ENCODE measurements at places on chromosomes 2 and 18.

GRCh38 chr2:96604104-96604503 is 34.0 kb downstream of the KANSL3 start:
- DNase-seq: no peak

GRCh38 chr18:6595666-6596065 is 133.8 kb upstream of the ARHGAP28 start:
- no peak for DNase-seq

- DNase-seq: no peak
Measured at GRCh38 chr2:36473230-36473629, 117.7 kb downstream of the CRIM1 start.

- DNase-seq: no peak
Measured at GRCh38 chr18:23810396-23810795, 121.1 kb downstream of the LAMA3 start.

DNA sequence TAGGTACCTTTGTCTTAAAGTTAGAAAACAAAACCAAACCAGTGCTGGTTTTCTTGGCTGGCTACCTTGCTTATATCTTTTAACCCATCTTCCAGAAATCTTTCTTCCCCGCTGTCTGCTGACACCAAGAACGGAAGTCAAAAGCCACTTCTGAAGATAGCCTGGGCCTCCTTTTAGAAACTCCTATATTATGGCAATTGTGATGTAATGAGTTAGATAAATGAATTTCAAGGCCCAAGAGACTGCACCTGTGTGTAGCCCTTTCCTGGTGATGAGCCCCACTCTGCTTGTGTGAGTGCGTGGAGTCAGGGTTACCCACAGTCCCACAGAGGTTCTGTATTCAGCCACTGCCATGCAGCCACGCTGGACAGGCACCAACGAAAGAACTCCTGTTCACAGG is 60.7 kb downstream of the ARMC9 start:
- DNase-seq: no peak

- no peak for DNase-seq
Measured at GRCh38 chr2:121570667-121571055, 40.0 kb downstream of the RNU4ATAC start.

- DNase-seq: no peak
Measured at GRCh38 chr2:239564587-239564986, 163.8 kb upstream of the HDAC4 start.

- no peak for DNase-seq
Measured at GRCh38 chr18:9009703-9010488, 92.6 kb upstream of the NDUFV2 start.

- no peak for DNase-seq
Measured at GRCh38 chr2:122447237-122447636, 691.8 kb downstream of the TSN start.

GRCh38 chr2:103734911-103735310 is 973.1 kb downstream of the TMEM182 start:
- DNase-seq: no peak

GRCh38 chr2:160252278-160252887 is 52.3 kb upstream of the ITGB6 start:
- no peak for DNase-seq

DNA sequence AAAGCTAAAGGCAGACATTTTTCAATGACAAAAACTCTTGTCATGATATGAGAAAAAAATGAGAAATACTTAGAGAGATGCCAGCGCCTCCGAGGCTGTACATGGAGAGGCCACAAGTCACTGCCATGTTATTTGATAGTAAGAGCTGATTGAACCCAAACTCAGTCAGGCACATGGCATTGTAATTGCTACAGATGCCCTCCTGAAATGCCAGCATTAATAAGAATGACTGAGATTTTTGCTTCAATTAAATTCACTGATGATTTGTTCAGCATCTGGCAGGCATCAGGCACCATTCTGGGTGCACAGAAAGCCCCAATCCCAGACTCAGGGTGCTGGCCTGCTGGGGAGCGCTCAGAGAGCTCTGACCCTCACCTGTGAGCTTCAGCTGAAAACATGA is 129.0 kb upstream of the PXDN start:
- no peak for DNase-seq

DNA sequence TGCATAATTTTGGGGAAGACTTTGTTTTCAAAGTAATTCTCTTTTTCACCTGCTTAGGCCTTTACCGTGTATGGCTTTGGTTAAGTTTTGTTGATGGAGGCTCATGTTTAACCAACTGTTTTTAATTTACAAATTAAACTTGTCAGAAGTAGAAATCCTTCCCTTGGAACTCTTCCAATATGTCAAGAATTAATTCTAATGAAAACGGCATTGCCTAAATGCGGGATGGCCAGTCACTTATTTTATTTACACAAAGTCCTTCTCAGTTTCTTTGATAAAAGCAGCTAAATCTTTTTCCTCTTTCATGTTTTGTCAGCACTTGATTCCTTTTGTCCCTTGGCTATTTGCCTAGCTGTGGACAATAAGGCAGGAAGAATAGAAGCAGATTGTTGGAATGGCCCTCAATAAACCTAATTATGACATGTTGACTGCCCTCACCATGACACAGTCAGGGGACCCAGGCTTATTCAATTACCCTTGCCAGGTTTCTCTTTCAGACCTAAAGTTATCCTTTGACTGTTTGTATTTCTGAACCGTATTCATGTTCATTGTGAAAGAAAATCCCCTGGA is 26.3 kb downstream of the PAX3 start:
- DNase-seq: no peak

- no peak for DNase-seq
Measured at GRCh38 chr2:171968509-171968908, 31.2 kb upstream of the METAP1D start.

DNA sequence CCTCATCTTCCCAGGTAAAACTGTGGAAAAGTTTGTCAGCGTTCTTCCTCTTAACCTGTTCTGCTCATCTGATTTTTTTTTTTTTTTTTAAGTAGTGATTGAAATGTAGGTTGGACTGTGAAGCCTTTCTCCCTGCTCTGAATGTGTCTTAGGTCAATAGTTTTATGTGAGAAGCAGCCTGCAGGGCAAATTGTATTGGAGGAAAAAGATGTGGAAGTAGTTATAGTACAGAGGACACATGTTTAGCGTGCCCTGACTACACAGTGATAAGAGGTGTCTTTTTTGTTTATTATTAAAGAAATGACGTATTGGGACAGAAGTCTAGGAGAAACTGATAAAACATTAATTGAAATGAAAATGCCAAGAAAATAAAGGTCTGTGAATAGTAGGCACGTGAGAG is 1.5 kb downstream of the MTA3 start:
- no peak for DNase-seq

- DNase-seq: peak; percentile 68
Measured at GRCh38 chr18:48663931-48664847, 125.4 kb downstream of the CTIF start.

GRCh38 chr2:105789745-105790460 is 45.2 kb downstream of the NCK2 start:
- no peak for DNase-seq

GRCh38 chr2:45928946-45929345 is 277.5 kb downstream of the PRKCE start:
- no peak for DNase-seq

GRCh38 chr2:161130354-161130753 is 29.9 kb upstream of the TANK start:
- DNase-seq: no peak

DNA sequence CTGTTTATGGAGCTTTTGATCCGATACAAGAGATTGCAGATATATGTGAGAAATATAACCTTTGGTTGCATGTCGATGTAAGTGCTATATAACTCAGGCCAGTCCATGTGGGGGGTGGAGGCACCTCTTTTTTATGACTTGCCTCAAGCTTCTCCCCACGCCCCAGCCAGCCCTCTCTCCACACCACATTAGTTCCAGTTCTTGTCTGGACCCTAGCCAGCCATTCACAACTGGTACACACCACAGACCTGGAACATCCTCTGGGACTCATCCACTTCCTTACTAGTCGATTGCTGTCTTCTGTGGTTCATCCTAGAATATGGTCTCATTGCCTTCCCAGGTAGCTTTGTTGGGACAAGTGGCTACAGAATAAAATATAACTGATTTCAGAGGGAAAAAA is 31.0 kb downstream of the GAD1 start:
- no peak for DNase-seq

- no peak for DNase-seq
Measured at GRCh38 chr2:8346706-8347430, 335.0 kb upstream of the ID2 start.

GRCh38 chr2:191635333-191636234 is 42.4 kb upstream of the NABP1 start:
- DNase-seq: no peak

DNA sequence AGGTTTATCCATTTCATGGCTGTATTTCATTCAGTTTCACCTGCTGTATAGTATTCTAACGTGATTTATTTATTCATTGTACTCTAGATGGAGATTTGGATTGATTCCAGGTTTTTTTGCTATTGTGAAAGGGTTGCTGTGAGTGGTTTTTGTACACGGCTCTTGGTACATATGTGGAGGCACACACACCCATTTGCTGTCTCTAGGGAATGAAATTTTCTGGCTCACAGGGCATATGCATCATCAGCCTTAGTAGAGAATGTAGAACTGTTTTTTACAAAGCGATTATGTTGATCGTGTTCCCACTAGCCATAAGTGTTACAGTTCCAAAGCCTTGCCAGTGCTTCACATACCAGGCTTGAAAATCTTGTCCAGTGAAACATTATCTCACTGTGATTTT is 5.1 kb downstream of the SPTBN1 start:
- no peak for DNase-seq

- DNase-seq: no peak
Measured at GRCh38 chr2:191954451-191954850, 107.6 kb upstream of the CAVIN2 start.

- no peak for DNase-seq
Measured at GRCh38 chr2:112033600-112033999, 21.5 kb upstream of the TMEM87B start.

DNA sequence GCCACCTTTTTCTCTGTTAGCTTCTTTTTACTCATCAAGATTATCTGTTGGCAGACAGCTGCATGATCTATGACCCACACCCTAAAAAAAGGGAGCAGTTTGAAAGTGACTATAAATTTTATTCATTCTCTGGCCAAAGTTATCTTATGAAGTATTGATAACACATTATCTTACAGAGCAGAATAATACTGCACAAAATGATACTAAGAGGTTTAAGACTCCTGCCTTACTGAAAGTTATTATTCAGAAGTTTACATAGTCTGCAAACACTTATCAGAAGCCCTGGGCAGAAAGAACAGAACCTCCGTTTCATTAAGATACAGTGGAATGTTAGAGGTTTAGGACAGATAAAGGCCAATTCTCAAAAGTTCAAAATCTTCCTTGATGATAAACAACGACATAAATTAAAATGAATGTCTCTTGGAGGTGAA is 78.2 kb downstream of the ZEB2 start:
- DNase-seq: no peak

DNA sequence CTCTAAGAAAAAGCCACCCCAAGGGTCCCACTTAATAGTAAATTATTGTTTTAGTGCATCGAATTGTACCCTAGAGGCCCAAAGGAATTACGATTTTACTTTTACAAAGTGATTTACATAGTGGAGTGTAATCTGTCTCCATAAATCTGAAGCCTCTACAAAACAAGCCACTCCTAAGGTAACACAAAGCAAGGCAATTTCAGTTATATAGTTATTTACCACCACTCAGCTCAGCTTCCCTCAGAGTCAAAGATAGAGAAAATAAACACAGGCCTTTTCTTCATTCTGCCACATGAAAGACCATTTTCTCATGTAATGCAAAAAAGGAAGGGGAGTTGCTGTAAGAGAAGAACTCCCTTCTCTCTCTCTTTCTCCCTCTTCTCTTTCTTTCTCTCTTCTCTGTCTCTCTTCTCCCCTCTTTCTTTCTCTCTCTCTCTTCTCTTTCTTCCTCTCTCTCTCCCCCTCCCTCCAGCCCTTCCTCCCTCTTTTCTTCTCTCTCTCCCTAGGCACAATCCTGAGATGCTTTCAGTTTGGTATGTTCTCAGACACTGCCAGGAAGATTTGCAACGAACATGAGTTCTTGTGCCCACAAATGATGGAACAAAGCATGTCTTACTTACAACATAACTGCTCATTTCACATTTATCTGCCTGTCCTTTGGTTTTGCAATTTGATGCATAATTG is 264.5 kb downstream of the BCL2 start:
- no peak for DNase-seq

DNA sequence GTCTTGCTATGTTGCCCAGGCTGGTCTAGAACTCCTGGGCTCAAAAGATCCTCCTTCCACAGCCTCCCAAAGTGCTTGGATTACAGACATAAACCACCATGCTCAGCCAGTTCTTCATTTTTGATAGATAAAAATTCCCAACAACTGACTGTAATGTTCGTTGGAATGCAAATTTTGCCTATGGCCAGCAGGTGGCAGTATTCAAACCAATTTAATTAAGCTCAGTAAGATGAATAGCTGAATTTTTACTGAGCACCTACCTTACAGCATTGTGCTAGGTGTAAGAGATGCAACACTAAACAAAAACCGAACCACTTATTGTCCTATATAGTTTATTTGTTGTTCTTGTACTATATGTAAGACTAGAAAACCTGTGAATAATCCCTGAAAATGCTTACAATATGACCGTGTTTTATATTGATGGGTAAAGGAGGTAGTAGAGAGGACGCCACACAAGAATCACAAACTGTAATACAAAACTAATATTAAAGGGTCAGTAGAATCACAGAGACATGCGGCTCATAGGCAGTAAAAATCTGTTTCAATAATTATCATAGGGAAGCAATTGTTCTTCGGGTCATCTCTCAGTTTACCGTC is 8.2 kb upstream of the TMEM182 start:
- DNase-seq: no peak

- DNase-seq: no peak
Measured at GRCh38 chr2:9010866-9011265, 7.4 kb upstream of the MBOAT2 start.

DNA sequence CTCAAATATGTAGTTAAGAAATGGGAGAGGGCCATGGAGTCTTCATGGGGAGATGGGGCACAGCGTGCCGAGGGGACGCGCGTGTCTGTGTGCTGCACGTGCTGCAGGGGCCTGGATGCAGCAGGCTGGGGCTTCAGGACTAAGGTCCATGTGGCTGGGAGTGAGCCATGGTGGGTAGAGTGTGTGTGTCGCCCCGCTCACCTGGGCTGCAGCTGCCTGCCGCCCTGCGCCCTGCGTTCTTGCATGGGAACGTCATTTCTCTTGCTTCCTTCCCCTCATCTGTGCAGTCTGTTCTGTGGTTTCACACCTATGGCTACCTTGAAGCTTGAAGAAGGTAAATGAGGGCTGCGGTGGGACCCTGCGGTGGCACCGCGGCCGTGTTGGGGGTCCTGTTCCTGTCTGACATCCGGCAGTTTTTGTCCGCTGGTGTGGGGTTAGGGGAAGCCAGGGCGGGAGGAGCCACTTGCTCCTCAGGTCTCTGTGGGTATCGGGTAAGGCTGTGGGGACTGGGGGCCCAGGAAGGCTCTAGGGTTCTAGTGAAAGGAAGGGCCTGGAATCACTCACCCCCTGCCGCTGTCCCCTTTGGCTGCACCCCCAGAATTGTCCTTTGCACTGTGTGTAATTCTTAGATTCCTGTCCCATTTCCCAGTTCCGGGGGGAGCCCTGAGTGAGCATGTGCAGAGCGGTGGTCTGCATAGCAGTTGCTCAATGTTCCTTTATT is 54.1 kb upstream of the HS6ST1 start:
- DNase-seq: no peak

All from omental fat pad (tissue), 4 donors.